ENCODE measurements at places on chromosomes 13 and 19. TPM values are rescaled to one million over a fixed set of nuclear protein-coding genes. Genes with fewer than 3 reads are reported as not detected.

The DPF1 gene
- total RNA-seq, result not detected

The THOP1 gene
- total RNA-seq, result 45.5 TPM

The PSG4 gene
- not detected for total RNA-seq

The FGF21 gene
- not detected for total RNA-seq

The HIPK4 gene
- not detected for total RNA-seq

The LCP1 gene
- 27.6 TPM for total RNA-seq

The ZNF85 gene
- 4.5 TPM for total RNA-seq

The SCN1B gene
- total RNA-seq, result 1.8 TPM

The LYPD3 gene
- 0.42 TPM for total RNA-seq

The LILRB4 gene
- 1.4 TPM for total RNA-seq

The TUBA3C gene
- total RNA-seq, result not detected

The ZNF799 gene
- 7.3 TPM for total RNA-seq

The NKG7 gene
- total RNA-seq, result 2.3 TPM

The RUBCNL gene
- 29.1 TPM for total RNA-seq

The CEACAM19 gene
- total RNA-seq, result 5.3 TPM

The CFD gene
- total RNA-seq, result 55.3 TPM

The PABPC3 gene
- 0.35 TPM for total RNA-seq

The ADGRE1 gene
- total RNA-seq, result 0.85 TPM

The OR7D2 gene
- total RNA-seq, result 0.08 TPM

The NCR1 gene
- total RNA-seq, result not detected

The EDDM13 gene
- total RNA-seq, result not detected

The TSHZ3 gene
- total RNA-seq, result 1.3 TPM

The ZNF681 gene
- 2.9 TPM for total RNA-seq

The MAB21L1 gene
- total RNA-seq, result 0.37 TPM

The PNMA8A gene
- total RNA-seq, result 1.2 TPM

The ZIC5 gene
- total RNA-seq, result 0.10 TPM

The SBSN gene
- not detected for total RNA-seq

The ARHGAP33 gene
- total RNA-seq, result 6.0 TPM

The CRB3 gene
- total RNA-seq, result 115 TPM

The STARD13 gene
- 30.2 TPM for total RNA-seq

The CGB3 gene
- total RNA-seq, result not detected

The CLEC4M gene
- total RNA-seq, result not detected

The CLEC17A gene
- total RNA-seq, result 0.12 TPM

The NLRP11 gene
- 0.07 TPM for total RNA-seq

The C13orf42 gene
- not detected for total RNA-seq

The CBY2 gene
- total RNA-seq, result not detected

The VAV1 gene
- 6.0 TPM for total RNA-seq

The DLL3 gene
- not detected for total RNA-seq

The SPACA4 gene
- not detected for total RNA-seq

The TNFSF11 gene
- 0.66 TPM for total RNA-seq

The PRODH2 gene
- total RNA-seq, result not detected
